ENCODE measurements at places on chromosomes 13 and 19. TPM values are rescaled to one million over a fixed set of nuclear protein-coding genes. Genes with fewer than 3 reads are reported as not detected.

Gene RGL3
- total RNA-seq = not detected

Gene FXYD3
- not detected for total RNA-seq

Gene OR7D4
- not detected for total RNA-seq

Gene ZNF439
- total RNA-seq = 1.4 TPM

Gene LILRA1
- not detected for total RNA-seq

Gene PSG4
- 1.1 TPM for total RNA-seq

All from myometrial cell (primary cell).